ENCODE measurements at places on chromosomes 7 and 10. TPM values are rescaled to one million over a fixed set of nuclear protein-coding genes. Genes with fewer than 3 reads are reported as not detected.

The CELF2 gene
- not detected for total RNA-seq

The JAKMIP3 gene
- not detected for total RNA-seq

The VAX1 gene
- total RNA-seq = not detected

The FRMD4A gene
- total RNA-seq = 8.9 TPM

The VDAC2 gene
- total RNA-seq = 303 TPM

The ASB4 gene
- total RNA-seq = not detected

The CC2D2B gene
- not detected for total RNA-seq

The RSPH10B gene
- 0.10 TPM for total RNA-seq

The CYP26C1 gene
- 0.14 TPM for total RNA-seq

The AGAP3 gene
- total RNA-seq = 95.6 TPM

The CALML5 gene
- total RNA-seq = not detected

The OR13A1 gene
- total RNA-seq = not detected

The NUPR2 gene
- not detected for total RNA-seq

The FKBP9 gene
- total RNA-seq = 111 TPM

The EN2 gene
- not detected for total RNA-seq

The IGF2BP3 gene
- 29.8 TPM for total RNA-seq

The OR9A2 gene
- not detected for total RNA-seq

The GPR26 gene
- total RNA-seq = not detected

The REEP3 gene
- 51.8 TPM for total RNA-seq

The MEIG1 gene
- not detected for total RNA-seq

The PRSS37 gene
- not detected for total RNA-seq

The SPDYE6 gene
- total RNA-seq = not detected

The ZC3HAV1L gene
- total RNA-seq = 10.9 TPM

The NPC1L1 gene
- not detected for total RNA-seq

The ZNF722 gene
- total RNA-seq = not detected

Measured in MCF 10A (cell line).